Sciatic nerve (tissue), 2 donors: ENCODE measurements at places on chromosomes 1 and 21.
A peak's percentile ranks its signal among the peaks of the same experiment; 100 is the strongest.

GRCh38 chr1:54798769-54799641 lies 2.1 kb downstream of the TTC22 start:
- DNase-seq: peak; percentile 26

- DNase-seq: no peak
These were observed 287.8 kb downstream of the LMX1A start for GRCh38 chr1:165068741-165069140.

- peak; percentile 55 for DNase-seq
These were observed 49.5 kb upstream of the RAB4A start for GRCh38 chr1:229221106-229222019.

- DNase-seq: peak; percentile 68
These were observed 11.5 kb downstream of the YBEY start for GRCh38 chr21:46297338-46298271.

DNA sequence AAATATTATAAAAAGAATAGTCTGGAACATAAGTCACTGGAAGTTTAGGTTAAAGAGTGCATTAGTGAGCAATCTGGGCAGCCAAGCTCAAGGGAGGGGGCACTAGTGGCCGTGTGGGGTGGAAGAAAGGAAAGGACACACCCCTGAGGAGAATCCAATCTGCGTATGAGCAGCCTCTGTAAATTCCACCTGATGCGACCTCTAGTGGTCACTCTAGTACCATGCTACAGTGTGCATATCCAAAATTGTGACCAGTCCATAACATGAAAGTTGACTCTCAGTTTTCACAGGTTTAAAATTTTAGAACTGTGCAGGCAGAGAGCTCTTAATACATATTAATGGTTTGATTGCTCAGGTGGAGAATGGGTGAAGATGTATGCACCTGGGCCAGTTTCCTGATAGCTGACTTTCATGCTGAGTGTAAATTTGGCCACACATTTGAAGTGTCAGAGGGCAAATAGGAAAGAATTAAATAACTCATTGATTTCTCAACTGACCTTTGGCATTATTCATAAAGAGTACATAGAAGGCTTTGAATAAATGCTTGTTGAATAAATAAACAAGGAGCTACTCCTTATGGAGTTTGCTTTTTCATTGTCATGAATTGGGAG lies 105.9 kb upstream of the C21orf91 start:
- no peak for DNase-seq

DNA sequence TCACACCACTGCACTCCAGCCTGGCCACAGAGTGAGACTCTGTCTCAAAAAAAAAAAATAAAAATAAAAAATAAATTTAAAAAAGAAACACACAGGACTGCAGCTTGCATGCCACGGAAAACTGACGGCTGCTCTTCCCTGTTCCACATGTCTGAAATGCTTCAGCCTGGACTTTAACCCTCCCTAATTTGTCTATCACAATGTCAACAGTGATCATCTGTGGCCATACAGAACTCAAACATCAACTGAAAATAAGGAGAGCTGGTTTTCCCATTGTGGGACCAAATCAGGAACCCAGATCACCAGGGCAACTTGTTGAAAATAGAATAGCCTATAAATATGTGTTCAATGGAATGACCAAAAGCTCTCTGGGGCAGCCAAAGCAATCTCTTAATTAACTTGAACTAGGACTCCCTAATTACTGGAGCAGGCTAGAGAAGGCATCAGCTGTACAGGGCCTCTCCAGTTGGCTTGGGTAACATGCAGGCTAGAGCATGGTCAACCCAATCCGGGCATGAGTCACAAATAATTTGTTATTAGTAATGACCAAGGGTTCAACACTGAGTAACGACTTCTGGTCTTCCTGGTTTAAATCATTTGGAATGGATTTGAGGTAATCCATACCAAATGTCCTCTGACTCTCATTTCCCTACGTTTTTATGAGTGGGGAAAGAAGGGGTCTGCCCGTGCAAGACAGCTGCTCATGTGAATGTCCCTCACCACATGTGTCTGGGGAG lies 62.7 kb upstream of the KAZN start:
- no peak for DNase-seq

DNA sequence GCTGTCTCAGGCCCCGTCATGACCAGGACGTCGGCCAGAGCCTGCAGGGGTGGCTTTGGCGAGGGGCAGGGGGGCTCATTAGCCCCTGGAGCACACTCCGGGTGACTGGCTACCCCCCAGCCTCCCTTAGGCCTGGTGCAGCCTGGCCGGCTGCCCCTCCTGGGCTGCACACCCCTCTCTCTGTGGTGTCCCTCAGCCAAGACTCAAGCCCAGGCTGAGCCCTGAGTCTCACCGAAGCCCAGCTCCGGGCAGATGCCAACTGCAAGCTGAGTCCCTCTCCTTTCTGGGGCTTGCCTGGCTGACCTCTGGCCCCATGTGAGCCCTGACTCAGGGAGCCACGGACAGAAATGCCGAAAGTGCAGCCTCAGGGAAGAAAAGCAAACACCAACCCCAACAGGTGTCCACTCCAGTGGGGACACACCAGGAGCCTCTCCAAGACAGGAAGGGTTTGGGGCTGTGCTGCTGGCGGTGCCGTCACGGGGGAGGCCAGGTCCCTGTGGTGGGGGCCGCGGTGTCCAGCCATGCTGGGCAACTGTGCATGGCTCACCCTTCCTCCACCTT lies 5.3 kb upstream of the IBA57 start:
- no peak for DNase-seq

- no peak for DNase-seq
These were observed 52.1 kb upstream of the LGALS8 start for GRCh38 chr1:236471653-236472052.

DNA sequence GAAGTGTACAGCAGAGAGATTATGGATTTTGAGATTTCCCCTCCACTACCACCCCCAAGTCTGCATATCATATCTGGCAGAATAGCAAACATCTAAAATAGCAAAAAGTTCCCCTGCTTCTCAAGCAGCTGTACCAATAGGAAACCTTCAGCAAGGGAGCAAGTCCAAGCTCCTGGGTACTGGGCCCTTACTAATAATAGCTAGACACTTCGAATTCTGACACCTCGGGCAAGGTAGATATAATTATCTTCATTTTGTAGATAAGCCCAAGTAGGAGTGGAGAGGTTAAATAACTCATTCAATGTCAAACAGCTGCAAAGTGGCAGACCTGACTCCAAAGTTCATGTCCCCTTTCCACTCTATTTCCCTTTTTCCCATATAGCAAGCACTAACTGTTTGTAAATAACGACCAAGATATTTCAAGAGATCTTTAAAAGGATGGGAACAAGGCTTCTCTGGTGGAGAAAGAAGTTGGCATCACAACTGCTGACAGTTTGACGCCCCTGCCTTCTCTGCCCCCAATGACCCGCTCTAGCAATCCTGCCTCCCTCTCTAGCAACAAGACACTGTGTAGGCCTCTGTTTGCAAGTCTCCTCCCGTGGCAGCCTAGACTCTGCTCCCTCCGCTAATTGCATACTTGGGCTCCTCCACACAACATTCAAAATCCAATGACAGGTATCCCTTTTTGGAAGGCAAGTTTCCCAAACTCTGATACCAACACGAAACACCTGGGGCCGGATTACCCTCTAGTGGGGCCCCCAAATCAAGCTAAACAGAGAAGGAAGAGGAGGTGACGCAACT lies 18.7 kb upstream of the ADAR start:
- DNase-seq: no peak

- no peak for DNase-seq
These were observed 118.7 kb upstream of the ZBTB40 start for GRCh38 chr1:22332795-22333499.

- peak; percentile 89 for DNase-seq
These were observed at the start of gene CAPN2 for GRCh38 chr1:223712194-223712849. Gene CAPN2 (plus strand): TSS chr1:223712539. CDS start chr1:223712641, 102 bp downstream.

DNA sequence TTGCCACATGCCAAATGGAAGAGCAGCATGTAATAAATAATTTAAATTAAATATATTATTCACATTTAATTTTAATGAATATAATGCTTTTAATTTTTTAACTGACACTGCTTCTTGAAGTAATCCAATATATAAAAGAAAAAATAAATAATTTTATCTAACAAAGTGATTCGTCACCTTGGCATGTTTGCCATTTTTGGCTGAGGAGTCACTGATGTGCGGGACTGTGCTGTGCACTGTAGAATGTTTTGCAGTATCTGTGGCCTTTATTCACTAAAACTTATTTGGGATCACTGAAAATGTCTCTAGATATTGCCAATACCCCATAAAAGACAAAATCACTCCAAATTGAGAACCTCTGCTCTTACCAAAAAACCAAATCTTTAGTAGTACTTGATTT lies 807.8 kb downstream of the BRINP3 start:
- DNase-seq: no peak
